RPMI8226 (cell line): ENCODE measurements at places on chromosomes 1 and 21.

DNA sequence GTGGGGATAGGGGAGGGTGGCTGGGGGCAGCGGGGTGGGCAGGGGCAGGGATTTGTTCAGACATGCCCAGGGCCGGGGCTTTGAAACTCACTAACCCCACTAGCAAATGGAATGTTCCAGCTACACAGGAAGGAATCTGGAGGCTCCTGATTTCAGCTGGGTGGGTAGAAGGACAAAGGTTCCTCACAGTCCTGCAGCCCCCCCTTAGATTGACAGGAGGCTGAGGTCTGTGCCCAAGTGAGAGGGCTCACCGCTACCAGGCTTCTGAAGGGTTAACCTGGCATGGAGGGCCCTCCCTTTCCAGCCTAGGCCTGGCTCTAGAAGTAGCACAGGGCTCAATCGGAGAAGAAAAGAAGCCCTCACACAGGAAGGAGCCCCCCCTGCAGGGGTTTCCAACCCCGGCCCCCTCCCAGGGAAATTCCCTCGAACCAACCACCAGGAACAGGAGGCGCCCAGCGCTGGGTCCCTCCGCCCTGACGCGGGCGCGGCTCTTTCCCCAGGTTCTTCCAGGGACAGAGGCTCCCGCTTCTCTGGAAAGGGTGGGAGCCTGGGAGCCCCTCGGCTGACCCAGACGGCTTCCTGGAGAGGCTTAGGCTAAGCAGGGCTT lies 3.3 kb downstream of the EPHA2 start:
- DNase-seq = no peak

DNA sequence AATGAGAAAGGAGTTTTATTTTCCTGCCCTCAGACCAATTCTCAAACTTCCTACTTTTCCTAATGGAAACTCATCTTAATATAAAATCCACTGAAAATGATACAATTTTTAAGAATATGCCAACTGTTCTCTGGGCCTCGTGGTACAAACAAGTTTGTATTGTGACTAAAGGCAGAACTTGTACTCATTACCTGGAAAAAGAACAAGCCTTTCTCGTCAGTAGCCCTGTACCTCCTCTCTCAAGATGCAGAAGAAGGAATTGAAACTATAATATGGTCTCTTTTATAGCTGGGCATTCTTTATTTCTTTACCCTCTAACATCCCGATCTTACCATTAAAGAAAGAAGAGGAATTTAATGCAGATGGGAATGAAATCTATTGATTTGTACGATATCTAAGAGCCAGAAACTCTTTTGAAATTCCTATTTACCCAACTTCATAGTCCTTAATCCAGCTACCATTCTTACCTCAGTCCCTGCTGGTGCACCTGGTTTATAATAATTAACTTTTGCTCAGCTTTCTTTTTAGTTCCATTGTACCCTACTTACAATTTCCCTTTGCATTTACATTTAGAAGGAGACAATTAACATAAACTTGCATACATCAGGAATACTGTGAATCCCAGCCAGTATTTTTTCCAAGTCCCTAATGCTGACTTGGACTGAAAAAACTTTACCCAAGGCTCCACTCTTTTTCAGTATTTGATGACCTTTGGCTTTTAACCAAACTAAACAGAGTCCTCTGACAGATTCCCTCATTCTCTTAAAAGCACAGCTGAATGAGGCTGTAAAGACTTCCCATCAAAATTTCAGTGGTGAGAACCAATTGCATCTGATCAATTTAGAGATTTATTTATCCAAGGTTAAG lies 1162.4 kb downstream of the BRINP3 start:
- no peak for DNase-seq

- no peak for DNase-seq
These were observed 6.2 kb upstream of the TEX35 start for GRCh38 chr1:178506669-178507068.

GRCh38 chr1:244067893-244068292 lies 16.8 kb downstream of the ZBTB18 start:
- no peak for DNase-seq

GRCh38 chr1:56394298-56394697 lies 185.1 kb downstream of the PLPP3 start:
- DNase-seq = no peak

- DNase-seq = no peak
These were observed 150.2 kb downstream of the CAMTA1 start for GRCh38 chr1:6935361-6935883.

GRCh38 chr1:187692799-187693198 lies 864.0 kb downstream of the PLA2G4A start:
- no peak for DNase-seq

DNA sequence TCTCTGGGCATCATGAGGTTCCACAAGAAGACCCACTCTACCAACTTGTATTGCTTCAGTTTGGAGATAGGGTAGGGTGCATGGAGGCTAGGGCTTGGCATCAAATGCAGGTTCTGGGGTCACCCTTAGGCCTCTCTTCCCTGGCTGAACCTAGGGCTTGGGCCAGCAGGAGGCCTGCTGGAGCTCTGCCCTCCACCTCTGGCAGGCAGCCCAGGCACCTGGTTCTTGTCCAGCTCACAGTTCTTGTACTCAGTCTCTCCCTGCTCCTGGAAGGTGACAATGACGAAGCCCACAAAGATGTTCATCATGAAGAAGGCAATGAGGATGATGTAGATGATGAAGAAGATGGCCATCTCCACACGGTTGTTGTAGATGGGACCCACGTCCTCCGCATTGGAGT lies 37.5 kb upstream of the KIF21B start:
- DNase-seq = peak; percentile 50

GRCh38 chr1:33242652-33243051 lies 13.6 kb upstream of the ZNF362 start:
- no peak for DNase-seq

GRCh38 chr1:232951180-232951579 lies 769 bp downstream of the NTPCR start:
- peak; percentile 50 for DNase-seq

- no peak for DNase-seq
These were observed 80.5 kb downstream of the OMA1 start for GRCh38 chr1:58465825-58466629.

DNA sequence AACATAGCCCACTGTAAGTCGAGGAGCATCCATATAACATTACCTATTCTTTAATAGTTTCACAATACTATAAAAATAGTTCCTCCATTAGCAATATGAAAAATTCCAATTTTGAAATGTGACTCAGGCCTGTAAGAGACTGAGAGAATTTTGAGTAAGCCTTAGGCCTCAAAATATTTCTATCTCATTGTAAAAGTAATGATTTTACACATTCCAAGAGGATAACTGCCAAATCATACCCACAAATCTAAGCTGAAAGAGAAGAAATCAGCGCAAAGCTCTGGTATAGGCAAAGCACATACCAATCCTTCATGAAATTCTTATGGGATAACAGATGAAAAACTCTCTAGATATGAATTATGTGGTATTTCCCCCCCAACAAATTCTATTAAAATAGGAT lies 144.1 kb downstream of the CDC42BPA start:
- DNase-seq = no peak

DNA sequence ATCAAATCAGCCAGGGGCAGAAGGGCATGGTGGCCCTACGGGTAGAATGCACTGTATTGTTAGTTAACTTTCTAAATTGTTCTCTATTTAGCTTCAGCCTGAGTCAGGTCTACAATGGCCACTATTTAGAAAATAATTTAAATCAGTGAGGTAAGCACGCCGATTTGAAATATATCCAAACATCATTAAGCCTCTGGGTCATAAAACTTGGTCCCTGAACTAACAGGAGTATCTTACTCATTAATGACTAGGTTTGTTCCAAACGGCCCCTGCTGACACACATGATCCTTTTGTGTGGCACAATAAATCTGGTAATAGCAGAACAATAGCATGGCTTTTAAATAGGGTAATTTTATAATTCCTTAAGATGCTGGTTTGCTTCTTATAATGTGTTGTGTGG lies 48.4 kb downstream of the STX6 start:
- DNase-seq = no peak

DNA sequence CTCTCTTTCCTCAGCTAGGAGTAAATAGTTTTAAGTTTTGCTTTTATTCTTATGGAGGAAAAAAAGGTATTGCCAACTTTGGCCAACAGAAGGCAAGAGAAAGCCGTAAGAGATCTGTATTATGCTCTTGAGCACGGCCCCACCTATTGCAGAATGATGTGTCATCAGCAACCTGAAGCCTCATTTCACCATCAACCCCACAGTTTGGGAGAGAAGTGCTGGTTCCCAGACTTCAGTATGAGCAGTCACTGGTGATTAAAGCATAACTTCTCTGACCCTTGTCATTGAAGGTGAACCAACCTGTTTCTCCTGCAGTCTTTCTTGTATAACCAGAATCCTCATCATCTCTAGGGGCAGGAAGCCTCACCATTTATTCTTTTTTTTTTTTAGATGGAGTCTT lies 100.2 kb downstream of the SIPA1L2 start:
- DNase-seq = no peak

GRCh38 chr1:115908565-115909274 lies 67.6 kb upstream of the SLC22A15 start:
- no peak for DNase-seq

DNA sequence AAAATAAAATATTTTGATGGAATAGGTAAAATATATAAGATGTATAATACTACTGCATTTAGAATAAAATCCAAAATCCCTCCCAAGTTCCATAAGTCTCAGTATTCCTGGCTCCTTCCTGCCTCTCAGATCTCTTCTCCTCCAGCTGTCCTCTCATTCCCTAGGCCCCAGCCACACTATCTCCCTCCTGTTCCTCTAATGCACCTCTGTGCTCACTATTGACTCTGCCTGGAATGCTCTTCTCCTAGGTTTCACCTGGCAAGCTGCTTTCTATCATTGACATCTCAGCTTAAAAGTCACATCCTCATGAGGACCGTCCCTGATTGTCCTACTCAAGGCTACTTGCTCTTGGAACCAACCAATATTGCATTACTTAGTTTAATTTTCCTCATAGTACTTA lies 7.2 kb downstream of the NME7 start:
- DNase-seq = no peak

DNA sequence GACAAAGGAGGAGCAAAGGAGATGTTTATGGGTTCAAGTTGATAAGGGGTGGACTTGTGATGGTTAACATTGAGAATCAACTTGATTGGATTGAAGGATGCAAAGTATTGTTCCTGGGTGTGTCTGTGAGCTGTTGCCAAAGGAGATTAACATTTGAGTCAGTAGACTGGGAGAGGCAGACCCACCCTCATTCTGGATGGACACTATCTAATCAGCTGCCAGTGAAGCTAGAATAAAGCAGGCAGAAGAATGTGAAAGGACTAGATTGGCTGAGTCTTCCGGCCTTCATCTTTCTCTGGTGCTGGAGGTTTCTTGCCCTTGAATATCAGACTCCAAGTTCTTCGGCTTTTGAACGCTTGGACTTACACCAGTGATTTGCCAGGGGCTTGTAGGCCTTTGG lies 98.7 kb upstream of the DAB1 start:
- no peak for DNase-seq

- no peak for DNase-seq
These were observed 206.4 kb upstream of the RAB4A start for GRCh38 chr1:229064320-229065168.

DNA sequence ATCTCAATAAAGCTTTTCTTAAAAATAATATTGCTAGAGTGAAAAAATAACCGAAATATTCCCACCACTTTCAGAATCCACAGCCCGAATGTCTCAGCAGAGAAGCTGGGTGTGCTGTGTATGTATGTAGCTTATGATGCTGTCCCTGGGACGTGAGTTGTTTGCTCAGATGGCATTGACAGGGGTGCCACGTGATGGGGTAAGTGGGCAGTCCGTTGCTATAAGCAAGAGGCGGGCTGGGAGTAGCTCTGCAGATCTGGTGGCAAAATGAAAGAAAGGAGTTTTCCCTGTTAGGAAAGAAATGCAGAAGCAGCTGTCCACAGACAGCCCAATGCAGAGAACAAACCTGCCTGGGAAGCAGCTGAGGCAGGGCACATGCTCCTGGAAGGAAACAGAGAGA lies 3.8 kb upstream of the FAM20B start:
- peak; percentile 46 for DNase-seq

DNA sequence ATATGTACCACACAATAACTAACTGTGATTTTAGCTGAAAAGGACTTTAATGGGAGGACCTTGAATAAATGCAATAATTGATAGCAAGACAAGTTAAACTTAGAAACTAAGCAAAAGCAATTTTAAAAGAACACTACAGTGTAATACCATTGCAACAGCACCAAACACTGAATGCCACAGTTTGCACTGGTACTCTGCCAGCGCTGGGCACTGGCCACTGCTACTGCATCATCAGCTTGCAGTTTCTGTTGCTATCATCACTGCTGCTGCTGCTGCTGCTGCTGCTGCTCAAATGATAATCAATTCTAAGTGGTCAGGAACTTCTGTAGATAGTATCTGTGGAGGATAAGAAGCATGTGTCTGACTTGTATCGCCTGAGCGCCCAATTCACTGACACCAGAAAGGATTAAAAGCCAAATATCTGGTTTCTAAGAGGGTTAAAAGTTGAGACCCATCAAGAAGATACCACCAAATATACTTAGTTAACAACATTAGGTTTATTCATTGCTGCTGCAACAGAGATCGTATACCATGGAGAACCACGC lies 306.9 kb downstream of the LRRC40 start:
- DNase-seq = no peak

DNA sequence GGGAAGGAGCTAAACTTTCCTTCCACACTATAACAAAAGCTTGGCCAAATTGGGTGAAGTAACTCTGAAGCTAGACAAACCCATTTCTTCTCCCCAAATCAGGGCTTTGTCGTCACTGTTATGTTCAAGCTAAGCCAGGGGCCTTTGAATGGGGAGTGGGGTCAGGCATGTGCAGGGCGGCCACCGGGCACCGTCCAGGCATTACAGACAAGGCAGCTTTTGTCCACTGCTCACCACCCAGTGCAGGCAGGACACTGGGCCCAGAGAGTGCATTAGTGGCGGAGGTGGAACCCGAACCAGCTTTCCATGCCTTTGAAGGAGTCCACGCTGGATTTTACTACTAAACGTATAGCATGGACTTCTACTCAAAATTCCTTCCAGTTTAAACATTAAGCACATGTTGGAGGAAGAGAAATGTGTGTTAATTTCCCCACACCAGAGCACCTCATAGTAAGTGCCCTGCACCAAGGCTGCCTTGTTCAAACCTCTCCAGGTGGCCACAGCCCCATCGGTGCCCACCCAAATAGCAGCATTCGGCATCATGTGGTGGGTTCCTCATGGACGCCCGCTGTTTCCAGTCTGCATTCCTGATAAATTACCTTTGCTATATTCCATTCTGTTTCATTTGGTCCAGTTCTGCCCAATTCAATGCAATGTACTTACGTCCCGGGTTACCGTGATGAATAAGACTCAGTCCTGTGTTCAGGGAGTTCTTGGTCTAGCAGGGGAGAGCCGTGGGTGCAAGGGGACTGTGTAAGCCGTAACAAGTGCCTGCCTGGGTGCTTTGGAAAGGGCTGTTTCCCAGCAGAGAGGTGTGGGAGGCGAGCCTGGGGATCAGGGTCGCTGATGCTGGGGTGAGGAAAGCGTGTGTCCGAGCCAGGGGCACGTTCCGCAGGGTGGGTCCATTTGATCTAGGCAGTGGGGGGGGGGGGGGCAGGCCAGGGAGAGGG lies 1.6 kb downstream of the UBASH3A start:
- no peak for DNase-seq

- DNase-seq = no peak
These were observed 65.1 kb downstream of the KCNK1 start for GRCh38 chr1:233679030-233679429.
